ENCODE measurements at places on chromosomes 12 and 14. TPM values are rescaled to one million over a fixed set of nuclear protein-coding genes. Genes with fewer than 3 reads are reported as not detected.

- no peaks in the 10 kb centered on the region for H3K36me3 ChIP-seq
- DNase-seq, result no peak
- H3K4me3 ChIP-seq, result no peak overlapping the region
- no peaks in the 10 kb centered on the region for H3K27me3 ChIP-seq
- no peaks in the 10 kb centered on the region for H3K4me1 ChIP-seq
Measured at GRCh38 chr12:23964812-23965211, 15.3 kb upstream of the SOX5 start.

DNA sequence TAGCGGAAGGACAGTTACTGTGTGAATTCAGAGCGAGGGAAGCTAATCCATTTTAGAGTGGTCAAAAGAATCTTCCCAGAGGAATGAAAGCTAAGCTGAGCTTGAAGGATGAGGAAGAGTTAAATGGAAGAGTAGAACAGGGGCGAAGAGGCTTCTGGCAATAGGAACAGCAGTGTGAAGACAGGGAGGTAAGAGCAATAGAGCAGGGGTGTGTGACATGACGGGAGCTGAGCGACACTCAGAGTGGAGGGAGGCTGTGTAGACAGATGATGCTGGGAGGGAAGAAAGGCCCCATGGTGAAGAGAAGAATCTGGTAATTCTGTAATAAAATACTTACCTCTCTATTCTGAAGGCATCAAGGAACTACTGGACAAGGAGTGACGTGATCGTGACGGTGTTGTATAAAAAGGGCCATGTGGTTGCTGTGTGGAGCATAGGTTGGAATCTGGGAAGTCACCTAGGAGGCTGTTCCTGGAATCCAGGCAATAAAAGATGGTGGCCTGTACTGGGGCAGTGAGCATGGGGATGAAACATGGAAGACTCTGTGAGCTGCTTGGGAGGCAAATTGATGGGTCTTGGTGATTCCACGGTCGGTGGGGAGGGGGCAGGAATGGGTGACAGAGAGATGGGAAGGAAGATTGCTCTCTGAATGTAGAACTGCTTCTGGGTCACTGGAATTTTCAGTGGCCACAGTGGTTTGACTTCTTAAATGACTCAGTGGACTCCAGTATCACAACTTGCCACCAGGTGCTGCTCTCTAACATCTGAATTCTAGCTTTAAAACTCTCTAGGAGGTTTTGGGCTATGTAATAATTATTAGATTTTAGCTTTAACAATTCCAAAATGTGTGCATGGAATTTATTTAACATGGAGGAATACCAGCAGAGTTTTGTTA lies 164.1 kb downstream of the ATP23 start:
- no peaks in the 10 kb centered on the region for H3K36me3 ChIP-seq
- H3K4me3 ChIP-seq, result no peak overlapping the region
- no peak overlapping the region for H3K27ac ChIP-seq
- no peaks in the 10 kb centered on the region for H3K27me3 ChIP-seq

DNA sequence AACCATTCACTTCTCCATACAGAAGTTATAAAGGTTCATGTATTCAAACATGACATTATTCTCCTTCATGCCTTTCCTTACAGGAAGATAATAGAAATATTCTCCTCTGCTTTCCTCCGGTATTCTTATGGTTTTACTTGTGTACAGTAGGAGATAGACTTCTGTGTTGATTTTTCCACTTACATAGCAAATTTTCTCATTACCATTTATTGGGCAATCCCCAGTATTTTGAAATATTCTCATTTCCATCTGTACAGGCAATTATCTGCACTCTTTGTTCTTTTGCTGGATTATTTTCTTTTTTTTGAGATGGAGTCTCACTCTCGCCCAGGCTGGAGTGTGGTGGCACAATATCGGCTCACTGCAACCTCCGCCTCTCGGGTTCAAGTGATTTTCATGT lies 11.0 kb downstream of the PXMP2 start:
- no peak overlapping the region for H3K4me3 ChIP-seq
- peaks cover 13% of the 10 kb centered on the region for H3K4me1 ChIP-seq
- no peak overlapping the region for H3K27ac ChIP-seq
- H3K36me3 ChIP-seq, result peaks cover 30% of the 10 kb centered on the region
- H3K27me3 ChIP-seq, result no peaks in the 10 kb centered on the region

LIN7A gene
- 0.15 TPM for total RNA-seq

- peak; percentile 96 for DNase-seq
- peaks cover 35% of the 10 kb centered on the region for H3K4me1 ChIP-seq
- H3K27me3 ChIP-seq, result no peaks in the 10 kb centered on the region
- peaks cover 29% of the 10 kb centered on the region for H3K36me3 ChIP-seq
- H3K27ac ChIP-seq, result peak within 1 kb of the TSS; percentile 95
Measured at GRCh38 chr12:49131051-49131893, at the start of gene TUBA1B. Gene TUBA1B, minus strand, starts transcription at chr12:49131395. Its CDS starts 95 bp downstream, at chr12:49131300.

DNA sequence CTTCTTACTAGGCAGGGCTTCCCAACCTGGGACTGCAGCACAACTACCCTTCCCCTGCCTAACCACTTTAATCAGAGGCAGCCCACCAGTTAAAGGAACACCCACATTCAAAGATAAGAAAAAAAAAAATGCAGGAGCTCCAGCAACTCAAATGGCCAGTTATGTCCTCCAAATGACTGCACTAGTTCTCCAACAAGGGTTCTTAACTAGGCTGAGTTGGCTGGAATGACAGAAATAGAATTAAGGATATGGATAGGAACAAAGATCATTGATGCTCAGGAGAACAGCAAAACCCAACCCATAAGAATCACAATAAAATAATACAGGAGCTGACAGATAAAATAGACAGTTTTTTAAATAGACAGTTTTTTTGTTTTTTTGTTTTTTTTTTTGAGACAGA lies 154.2 kb downstream of the PLCZ1 start:
- H3K27me3 ChIP-seq, result no peaks in the 10 kb centered on the region
- H3K36me3 ChIP-seq, result no peaks in the 10 kb centered on the region
- H3K27ac ChIP-seq, result no peak overlapping the region
- no peaks in the 10 kb centered on the region for H3K4me1 ChIP-seq
- H3K4me3 ChIP-seq, result no peak overlapping the region
- no peak for DNase-seq

RTN1 gene
- total RNA-seq, result 0.32 TPM

GRCh38 chr14:38904959-38905358 lies 198.1 kb downstream of the SEC23A start:
- no peaks in the 10 kb centered on the region for H3K4me1 ChIP-seq
- no peak overlapping the region for H3K4me3 ChIP-seq
- no peaks in the 10 kb centered on the region for H3K27me3 ChIP-seq
- no peak overlapping the region for H3K27ac ChIP-seq
- DNase-seq, result no peak

DNA sequence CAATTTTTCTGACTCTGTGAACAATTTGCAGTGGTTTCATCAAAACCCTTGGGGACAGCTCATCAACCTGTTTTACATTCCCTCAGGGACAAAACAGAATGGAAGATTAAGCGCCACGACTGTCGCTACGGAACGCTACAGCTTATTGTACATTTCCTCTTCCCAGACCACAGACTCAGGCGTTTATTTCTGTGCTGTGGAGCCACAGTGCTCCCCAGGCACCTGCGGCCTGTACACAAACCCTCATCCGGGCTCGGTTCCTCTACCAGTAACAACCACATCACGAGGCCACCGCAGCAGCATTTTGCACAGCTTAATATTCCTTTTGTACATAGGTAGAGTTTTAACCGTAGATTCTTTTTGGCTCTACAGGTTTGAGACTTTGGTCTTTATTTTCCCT lies 397.4 kb upstream of the OR4E1 start:
- DNase-seq, result peak; percentile 90
- H3K4me1 ChIP-seq, result peaks cover 22% of the 10 kb centered on the region
- H3K27me3 ChIP-seq, result no peaks in the 10 kb centered on the region
- H3K4me3 ChIP-seq, result peak overlapping the region; percentile 39
- no peaks in the 10 kb centered on the region for H3K36me3 ChIP-seq

DNA sequence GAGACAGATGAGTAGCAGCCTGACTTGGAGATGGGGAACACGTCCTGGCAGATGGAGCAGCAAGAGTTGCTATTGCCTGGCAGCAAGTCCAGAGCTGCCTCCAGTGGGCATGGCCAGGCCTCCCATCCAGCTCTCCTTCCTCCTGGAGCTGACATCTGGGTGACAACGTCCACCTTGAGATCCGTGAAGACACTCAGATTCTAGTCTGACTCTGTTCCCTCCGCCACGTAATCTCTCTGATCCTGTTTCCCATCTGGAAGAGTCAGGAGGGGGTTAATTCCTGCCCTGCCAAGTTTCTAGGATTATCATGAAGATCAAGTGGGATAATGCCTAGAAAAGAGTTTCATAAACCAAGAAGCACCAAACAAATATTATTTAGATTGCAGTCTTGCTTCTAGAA lies 65.3 kb upstream of the FAM181A start:
- H3K4me3 ChIP-seq, result no peak overlapping the region
- H3K27me3 ChIP-seq, result no peaks in the 10 kb centered on the region
- H3K36me3 ChIP-seq, result no peaks in the 10 kb centered on the region
- no peaks in the 10 kb centered on the region for H3K4me1 ChIP-seq

GRCh38 chr12:65505386-65506121 lies 227.1 kb downstream of the MSRB3 start:
- no peaks in the 10 kb centered on the region for H3K4me1 ChIP-seq
- no peaks in the 10 kb centered on the region for H3K36me3 ChIP-seq
- no peak for DNase-seq
- no peaks in the 10 kb centered on the region for H3K27me3 ChIP-seq
- no peak overlapping the region for H3K4me3 ChIP-seq

DNA sequence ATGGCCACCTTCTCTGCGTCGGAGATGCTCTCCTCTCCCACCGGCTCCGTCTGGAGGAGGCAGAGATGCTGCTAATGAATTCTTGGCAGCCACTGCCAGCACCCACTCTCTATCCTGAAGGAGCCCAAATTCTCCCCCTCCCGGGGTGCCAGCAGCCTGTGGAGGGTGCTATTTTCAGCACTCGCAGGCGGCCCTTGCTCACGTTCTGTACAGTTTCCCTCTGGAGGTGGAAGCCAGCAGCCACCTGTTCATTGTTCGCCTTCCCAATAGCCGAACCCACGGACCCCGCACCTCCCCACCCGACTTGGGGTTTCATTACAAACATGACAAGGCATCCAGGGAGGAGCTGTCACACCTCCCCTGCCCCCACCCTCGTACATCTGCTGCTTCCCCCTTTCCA lies 27.8 kb downstream of the SNRNP35 start:
- H3K36me3 ChIP-seq, result no peaks in the 10 kb centered on the region
- no peaks in the 10 kb centered on the region for H3K27me3 ChIP-seq
- no peak overlapping the region for H3K27ac ChIP-seq
- no peak for DNase-seq

DNA sequence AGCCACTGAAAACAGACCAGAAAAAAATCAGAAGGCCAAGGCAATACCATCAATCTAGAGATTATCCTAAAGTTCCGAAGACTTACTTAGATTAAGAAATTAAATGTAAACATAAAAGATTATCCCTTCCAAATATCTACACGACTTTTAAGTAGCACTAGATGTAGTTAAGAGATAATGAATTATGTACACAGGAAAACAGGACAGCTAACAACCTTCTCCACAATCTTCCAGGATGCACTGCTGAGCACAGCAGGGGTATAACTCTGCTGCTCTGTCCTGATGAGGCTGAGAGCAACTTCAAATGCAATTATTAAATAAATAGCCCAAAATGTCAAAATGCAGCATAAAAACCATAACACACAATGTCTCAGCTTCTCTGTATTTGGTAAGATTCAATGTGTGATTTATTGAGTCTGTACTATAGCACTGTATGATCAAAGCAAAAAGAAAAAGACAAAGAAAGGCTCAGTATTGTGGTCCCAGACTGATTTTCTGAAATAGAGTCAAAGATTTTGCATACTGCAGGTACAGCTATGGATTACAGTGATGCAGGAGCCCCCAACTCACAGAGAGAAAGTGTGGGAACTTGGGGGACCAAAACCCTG lies 56.9 kb downstream of the TMTC1 start:
- no peaks in the 10 kb centered on the region for H3K4me1 ChIP-seq
- DNase-seq, result no peak
- no peaks in the 10 kb centered on the region for H3K36me3 ChIP-seq
- H3K27ac ChIP-seq, result no peak overlapping the region

DNA sequence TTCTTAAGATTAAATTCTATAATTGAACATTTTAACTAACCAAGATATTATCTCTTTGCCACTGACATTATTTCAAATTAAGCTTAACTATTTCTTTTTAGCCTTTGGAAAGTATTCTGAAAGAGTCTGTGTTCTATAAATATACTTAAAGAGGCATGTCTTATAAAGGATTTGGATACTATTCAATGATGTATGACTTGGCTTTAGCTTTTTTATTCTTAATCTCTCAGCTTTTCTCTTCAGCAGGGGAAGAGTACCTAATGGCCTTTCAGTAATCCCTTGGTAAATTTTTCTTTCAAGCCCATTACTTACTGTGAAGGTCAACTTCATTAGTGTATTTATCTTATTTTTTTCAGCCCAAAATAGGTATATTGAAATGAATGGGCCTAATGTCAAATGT lies 113.8 kb downstream of the LRRK2 start:
- H3K27ac ChIP-seq, result no peak overlapping the region
- no peak for DNase-seq
- H3K4me3 ChIP-seq, result no peak overlapping the region
- H3K36me3 ChIP-seq, result no peaks in the 10 kb centered on the region
- H3K27me3 ChIP-seq, result no peaks in the 10 kb centered on the region

DNA sequence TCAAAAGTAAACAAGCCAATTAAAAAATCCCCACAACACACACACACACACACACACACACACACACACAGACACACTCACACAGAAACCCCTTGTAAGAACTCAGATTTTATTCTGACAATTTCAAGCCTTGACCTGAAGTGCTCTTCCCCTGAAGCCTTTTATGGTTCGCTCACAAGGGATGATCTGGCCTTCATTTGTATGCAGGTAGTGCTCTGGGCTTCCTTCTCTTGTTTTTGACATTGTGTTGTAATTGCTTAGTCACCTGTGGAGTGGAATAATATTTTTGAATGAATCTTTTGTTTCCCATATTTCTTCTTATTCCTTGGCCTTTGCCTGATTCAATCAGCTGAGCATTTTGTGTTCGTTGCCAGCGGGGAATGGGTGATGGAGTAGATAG lies 83.3 kb upstream of the CSRP2 start:
- H3K4me1 ChIP-seq, result no peaks in the 10 kb centered on the region
- DNase-seq, result no peak
- H3K27ac ChIP-seq, result no peak overlapping the region

- no peak overlapping the region for H3K4me3 ChIP-seq
- no peaks in the 10 kb centered on the region for H3K27me3 ChIP-seq
- H3K36me3 ChIP-seq, result no peaks in the 10 kb centered on the region
Measured at GRCh38 chr12:75579552-75579951, 68.1 kb upstream of the KRR1 start.

Measured in Karpas-422 (cell line).